Upper lobe of left lung (tissue), 6 donors: ENCODE measurements at places on chromosomes 2 and 18. TPM values are rescaled to one million over a fixed set of nuclear protein-coding genes. Genes with fewer than 3 reads are reported as not detected.

The CNDP1 gene
- total RNA-seq: not detected

DNA sequence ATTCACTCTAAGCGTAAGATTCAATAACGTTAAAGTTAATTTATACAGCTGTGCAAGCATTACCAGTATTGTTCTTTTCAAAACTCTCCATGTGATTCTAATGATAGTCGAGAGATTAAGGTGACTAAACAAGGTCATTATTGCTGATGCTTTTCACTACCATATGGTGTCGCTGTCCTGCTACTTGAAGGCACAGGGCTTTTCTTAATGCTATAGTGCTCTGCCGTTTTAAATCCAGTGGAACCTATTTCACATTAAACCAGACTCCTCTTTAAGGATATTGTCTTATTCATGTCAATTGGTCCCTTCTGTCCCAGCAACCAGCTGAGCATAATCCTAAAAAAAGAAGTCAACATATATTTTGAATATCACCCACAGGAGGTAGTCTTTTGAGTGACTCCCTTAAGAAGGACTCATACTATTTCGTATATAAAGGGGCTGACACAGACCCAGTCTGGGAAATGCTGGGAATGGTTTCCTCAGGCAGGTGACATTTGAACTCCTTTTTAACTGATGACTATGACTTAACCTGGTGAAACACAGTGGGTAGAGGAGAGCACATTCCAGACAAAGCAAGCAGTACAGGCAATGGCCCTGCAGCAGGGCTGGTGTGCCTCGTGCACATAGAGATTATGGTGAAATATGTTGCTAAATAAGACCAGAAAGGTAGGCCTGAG lies 53.9 kb upstream of the CYTIP start:
- no peak overlapping the region for H3K27ac ChIP-seq
- no peaks in the 10 kb centered on the region for H3K36me3 ChIP-seq
- H3K27me3 ChIP-seq: no peaks in the 10 kb centered on the region
- H3K4me1 ChIP-seq: no peaks in the 10 kb centered on the region
- no peak for DNase-seq

GRCh38 chr2:145036421-145037011 lies 516.6 kb upstream of the ZEB2 start:
- H3K27ac ChIP-seq: no peak overlapping the region
- H3K36me3 ChIP-seq: no peaks in the 10 kb centered on the region
- no peaks in the 10 kb centered on the region for H3K4me1 ChIP-seq

- H3K4me3 ChIP-seq: no peak overlapping the region
- no peaks in the 10 kb centered on the region for H3K36me3 ChIP-seq
- no peaks in the 10 kb centered on the region for H3K4me1 ChIP-seq
Observed at GRCh38 chr2:3463186-3463835, 56.0 kb downstream of the ADI1 start.

DNA sequence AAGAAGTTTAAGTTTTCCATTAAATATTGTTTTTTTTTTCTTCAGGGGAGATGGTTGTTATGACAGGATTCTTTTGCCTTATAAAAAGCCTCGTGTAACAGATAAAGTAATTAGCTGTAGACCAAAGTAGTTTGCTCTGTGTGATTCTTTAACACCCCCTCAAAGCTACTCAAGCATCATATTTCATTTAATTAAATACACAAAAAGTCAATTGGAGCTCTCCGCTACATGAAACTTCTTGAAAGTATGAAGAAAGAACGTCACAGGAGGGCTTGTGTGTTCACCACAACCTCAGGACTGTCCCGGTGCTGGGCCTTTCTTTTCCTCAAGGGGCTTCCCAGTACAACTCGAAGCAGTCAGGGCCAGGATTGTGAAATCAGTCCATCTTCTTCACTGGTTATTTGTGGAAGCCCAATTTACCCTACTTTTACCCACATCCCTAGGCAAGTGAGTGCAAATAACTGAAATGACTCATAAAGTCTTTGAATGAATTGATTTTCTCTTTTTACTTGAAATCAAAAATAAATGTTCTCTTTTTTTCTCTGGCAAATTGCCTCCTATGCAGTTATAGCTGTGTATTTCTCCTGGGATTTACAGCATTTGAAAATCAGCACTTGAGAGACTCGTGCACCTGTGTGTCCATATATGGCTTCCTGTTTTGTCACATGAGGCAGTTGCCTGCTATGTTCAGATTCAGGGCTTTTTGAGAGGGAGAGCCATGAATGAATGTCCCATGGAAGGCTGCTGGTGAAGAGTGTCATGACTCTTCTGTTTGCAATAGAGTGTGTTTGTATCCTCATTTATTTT lies 48.6 kb downstream of the LINC00305 start:
- H3K4me1 ChIP-seq: no peaks in the 10 kb centered on the region
- H3K27me3 ChIP-seq: no peaks in the 10 kb centered on the region
- no peak overlapping the region for H3K4me3 ChIP-seq
- no peak overlapping the region for H3K27ac ChIP-seq
- DNase-seq: no peak

The ZSCAN30 gene
- 12.4 TPM for total RNA-seq
